ENCODE measurements at places on chromosomes 3 and 15.

- no peak for DNase-seq
Observed at GRCh38 chr3:64445109-64445943, 220.1 kb upstream of the PRICKLE2 start.

- DNase-seq, result no peak
Observed at GRCh38 chr15:38818157-38818790, 253.7 kb upstream of the RASGRP1 start.

DNA sequence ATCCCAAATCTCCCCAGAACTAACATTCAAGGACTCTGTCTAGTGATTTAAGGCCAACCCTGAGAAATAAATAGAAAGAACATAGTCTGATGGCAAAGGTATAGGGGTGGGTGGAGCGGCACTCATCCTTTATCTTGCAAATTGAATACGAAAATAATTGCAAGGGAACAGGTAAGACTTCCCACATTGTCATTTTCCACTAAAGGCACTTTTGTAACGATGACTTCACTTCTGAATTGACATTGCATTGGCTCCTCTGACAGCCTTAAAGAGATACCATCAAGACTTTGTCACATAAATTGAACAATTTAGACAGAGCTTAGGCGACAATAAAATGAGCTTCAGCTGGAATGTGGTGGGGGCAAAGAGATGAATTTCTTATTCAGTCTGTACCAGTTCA is 75.3 kb upstream of the PLCL2 start:
- DNase-seq, result no peak

GRCh38 chr3:38114875-38115644 is 21.9 kb downstream of the ACAA1 start:
- no peak for DNase-seq

- DNase-seq, result no peak
Observed at GRCh38 chr15:88484682-88485331, 17.3 kb downstream of the MRPS11 start.

- DNase-seq, result no peak
Observed at GRCh38 chr15:78103406-78104118, 11.2 kb downstream of the SH2D7 start.

- no peak for DNase-seq
Observed at GRCh38 chr3:173897631-173898030, 500.1 kb downstream of the NLGN1 start.

GRCh38 chr15:34079904-34080303 is 21.8 kb downstream of the EMC7 start:
- DNase-seq, result no peak

- DNase-seq, result no peak
Observed at GRCh38 chr3:131658771-131659170, 156.0 kb upstream of the MRPL3 start.

- no peak for DNase-seq
Observed at GRCh38 chr15:51279391-51279790, 59.0 kb downstream of the CYP19A1 start.

DNA sequence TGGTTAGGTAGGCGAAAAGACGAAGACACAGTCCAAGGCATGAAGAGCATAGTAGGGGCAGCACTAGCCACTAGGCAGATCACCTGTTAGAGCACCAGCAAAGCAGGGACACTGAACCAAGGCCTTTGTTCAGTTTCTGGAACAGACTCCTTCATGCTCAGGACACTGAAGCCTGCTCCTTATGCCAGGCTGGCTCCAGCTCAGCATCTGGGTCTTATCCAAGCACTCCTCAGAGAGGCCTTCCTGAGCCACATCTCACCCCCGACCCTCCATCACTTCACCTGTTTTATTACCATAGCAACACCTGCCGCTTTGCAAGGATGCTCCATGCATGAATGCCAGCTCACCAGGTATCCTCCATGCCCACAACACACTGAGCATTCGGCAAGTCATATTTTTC is 206.3 kb upstream of the CHRNA7 start:
- DNase-seq, result no peak

GRCh38 chr3:179676081-179676480 is 23.2 kb downstream of the USP13 start:
- no peak for DNase-seq

- no peak for DNase-seq
Observed at GRCh38 chr3:149781211-149781610, 11.1 kb downstream of the ANKUB1 start.

DNA sequence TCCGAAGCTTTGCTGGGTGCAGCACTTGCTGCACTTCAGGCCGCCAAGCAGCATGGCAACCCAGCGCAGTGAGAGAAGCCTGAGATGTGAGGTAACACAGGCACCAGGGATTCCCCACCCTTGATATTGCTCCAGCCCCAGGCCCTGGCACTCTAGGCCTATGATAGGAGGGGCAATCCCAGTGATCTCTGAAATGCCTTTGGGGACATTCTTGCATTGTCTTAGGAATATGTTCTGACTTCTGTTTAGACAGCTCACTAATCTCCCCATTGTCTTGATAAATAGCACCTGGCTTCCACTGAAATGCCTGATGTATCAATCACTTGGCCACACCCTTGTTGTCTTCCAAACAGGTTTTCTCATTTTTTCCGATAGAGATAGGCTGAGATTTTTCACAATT is 102.8 kb downstream of the SOX14 start:
- DNase-seq, result no peak

DNA sequence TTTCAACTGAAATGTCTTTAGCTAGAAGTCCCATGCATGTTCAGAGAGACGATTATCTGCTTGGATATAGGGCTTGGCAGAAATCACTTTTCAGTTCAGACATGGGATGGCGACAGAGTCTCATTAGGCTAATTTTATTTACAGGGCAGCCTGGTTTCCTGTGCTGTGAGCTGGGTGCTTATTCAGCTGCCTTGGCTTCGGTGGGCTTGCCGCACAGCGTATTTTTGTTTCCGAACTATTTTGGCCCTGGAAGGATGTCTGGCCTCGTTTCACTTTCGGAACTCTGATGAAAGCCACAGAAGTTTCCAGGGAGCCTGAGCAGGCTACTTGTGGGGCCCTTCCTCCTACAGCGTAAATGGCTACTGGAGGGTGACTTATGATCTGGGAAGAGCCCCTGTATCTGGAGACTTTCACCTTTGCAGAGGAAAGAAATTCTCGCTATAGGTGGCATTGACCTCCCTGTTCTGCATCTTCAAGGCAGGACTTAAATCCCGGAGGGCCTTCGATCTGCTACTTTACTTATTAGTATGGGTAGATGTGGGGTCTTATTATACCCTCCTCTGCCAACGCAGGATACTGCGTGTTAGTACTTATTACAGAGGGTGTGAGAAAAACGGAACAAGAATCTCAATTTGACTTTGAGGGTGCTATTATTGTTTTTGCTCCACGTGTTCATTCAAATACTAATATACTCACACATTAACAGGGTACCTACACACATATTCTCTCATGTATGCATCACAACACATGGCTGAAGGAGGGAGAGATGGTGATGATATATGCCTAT is 364.0 kb upstream of the RBMS3 start:
- no peak for DNase-seq

DNA sequence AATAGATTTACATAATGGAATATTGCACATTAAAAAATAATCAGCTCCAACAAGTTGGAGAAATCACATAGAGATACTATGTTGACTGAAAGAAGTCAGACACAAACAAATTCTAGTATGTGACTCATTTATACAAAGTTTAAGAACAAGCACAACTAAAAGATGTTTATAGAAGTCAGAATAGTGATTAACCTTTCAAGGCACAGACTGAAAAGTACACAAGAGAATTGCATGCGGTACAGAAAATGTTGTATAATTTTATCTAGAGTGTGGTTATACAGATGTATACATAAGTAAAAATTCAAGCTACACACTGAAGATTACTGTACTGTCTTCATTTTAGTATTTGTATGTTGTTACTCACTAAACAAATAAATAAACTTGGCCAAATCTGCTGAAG is 19.3 kb upstream of the ATOSA start:
- DNase-seq, result no peak

DNA sequence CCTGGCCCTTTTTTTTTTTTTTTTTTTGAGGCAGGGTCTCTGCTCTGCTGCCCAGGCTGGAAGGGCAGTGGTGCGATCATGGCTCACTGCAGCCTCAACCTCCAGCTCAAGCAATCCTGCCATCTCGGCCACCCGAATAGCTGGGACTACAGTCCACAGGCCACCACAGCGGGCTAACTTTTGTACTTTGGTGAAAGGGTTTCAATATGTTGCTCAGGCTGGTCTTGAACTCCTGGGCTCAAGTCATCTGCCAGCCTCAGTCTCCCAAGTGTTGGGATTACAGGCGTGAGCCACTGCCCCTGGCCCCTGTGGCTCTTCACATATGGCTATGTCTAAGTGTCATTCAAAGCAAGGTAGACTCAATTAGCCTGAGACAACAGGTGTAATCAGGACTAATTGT is 8.8 kb upstream of the DPPA2 start:
- no peak for DNase-seq

- no peak for DNase-seq
Observed at GRCh38 chr3:37988931-37989525, 1.6 kb upstream of the VILL start.

GRCh38 chr3:53169832-53170324 is 8.9 kb downstream of the PRKCD start:
- DNase-seq, result no peak

All from stimulated activated CD8-positive, alpha-beta memory T cell treated with anti-CD3 and anti-CD28 coated beads, Interleukin-15, amount 100 ng/mL, for 24 hours (primary cell).